Right atrium auricular region (tissue), 2 donors: ENCODE measurements at places on chromosomes 5 and 9. TPM values are rescaled to one million over a fixed set of nuclear protein-coding genes. Genes with fewer than 3 reads are reported as not detected.

Gene ZNG1C
- total RNA-seq: 8.5 TPM

Gene FOXD4L6
- total RNA-seq: not detected

Gene TNFSF8
- total RNA-seq: 1.7 TPM

Gene CARTPT
- total RNA-seq: not detected

Gene P4HA2
- total RNA-seq: 60.5 TPM

Gene CTSV
- not detected for total RNA-seq

Gene BTNL9
- 5.3 TPM for total RNA-seq

- DNase-seq: no peak
- no peaks in the 10 kb centered on the region for H3K36me3 ChIP-seq
- no peak overlapping the region for H3K4me3 ChIP-seq
These were observed 75.1 kb downstream of the MAST4 start for GRCh38 chr5:66671305-66671704.

Gene PRDM9
- total RNA-seq: not detected

Gene CDKN2AIPNL
- total RNA-seq: 28.2 TPM

DNA sequence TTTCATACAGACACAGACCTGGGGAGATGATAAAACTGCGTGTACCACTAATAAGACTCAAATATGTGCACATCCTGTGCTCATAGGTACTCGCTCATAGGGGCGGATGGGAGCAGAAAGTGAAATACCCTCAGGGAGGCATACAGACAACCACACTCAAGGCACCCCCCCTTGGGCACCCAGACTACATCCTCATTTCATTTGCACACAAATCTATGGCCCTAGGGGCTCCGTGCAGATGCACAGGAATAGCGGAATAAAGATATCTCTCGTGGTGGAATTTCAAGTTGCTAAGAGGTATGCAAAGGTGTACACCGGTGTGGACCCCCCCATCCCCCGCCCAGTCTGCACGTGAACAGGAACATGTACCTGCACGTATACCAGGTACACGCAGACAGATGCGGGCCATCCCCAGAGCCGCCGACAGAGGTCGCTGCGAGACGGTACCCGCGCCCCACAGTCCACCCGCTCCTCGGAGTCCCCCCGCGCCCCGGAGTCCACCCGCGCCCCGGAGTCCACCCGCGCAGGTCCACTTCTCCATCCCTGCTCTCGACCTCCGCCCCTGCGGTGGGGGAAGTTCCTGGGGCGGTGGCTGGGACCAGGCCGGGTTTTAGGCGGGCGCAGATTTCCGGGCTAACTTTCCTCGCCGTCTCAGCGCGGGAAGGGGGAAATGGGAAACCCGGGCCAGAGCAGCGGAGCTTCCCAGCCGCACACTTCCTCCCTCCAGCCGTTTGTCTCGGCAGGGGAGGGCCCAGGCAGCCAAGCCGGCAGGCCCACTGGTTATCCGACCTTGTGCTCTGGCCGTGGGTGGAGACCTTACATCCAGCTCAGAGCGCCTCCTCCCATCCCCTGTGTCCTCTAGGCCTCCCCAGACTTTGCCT, 1.0 kb upstream of the IL12B start:
- H3K4me1 ChIP-seq: no peaks in the 10 kb centered on the region
- no peak overlapping the region for H3K27ac ChIP-seq
- no peaks in the 10 kb centered on the region for H3K27me3 ChIP-seq
- peak; percentile 76 for DNase-seq
- no peaks in the 10 kb centered on the region for H3K36me3 ChIP-seq

- peaks cover 13% of the 10 kb centered on the region for H3K36me3 ChIP-seq
- peaks cover 6% of the 10 kb centered on the region for H3K4me1 ChIP-seq
- H3K4me3 ChIP-seq: no peak overlapping the region
- DNase-seq: no peak
These were observed 66.9 kb upstream of the UBTD2 start for GRCh38 chr5:172350212-172351181.

GRCh38 chr5:145233461-145233860, 601.7 kb downstream of the PRELID2 start:
- no peaks in the 10 kb centered on the region for H3K36me3 ChIP-seq
- no peak overlapping the region for H3K27ac ChIP-seq
- H3K4me1 ChIP-seq: no peaks in the 10 kb centered on the region
- no peak overlapping the region for H3K4me3 ChIP-seq

Gene LRRC14B
- 7.7 TPM for total RNA-seq

- no peak for DNase-seq
- no peaks in the 10 kb centered on the region for H3K27me3 ChIP-seq
- no peak overlapping the region for H3K27ac ChIP-seq
- no peak overlapping the region for H3K4me3 ChIP-seq
These were observed 39.1 kb downstream of the ANGPTL2 start for GRCh38 chr9:127083138-127083980.

- H3K36me3 ChIP-seq: peaks cover 15% of the 10 kb centered on the region
- H3K4me1 ChIP-seq: no peaks in the 10 kb centered on the region
- H3K27me3 ChIP-seq: no peaks in the 10 kb centered on the region
- peak; percentile 43 for DNase-seq
- H3K27ac ChIP-seq: no peak overlapping the region
- no peak overlapping the region for H3K4me3 ChIP-seq
These were observed 12.3 kb downstream of the MED10 start for GRCh38 chr5:6365977-6366590.

GRCh38 chr9:88818495-88819201, 172.6 kb upstream of the S1PR3 start:
- H3K36me3 ChIP-seq: no peaks in the 10 kb centered on the region
- H3K4me1 ChIP-seq: no peaks in the 10 kb centered on the region
- no peaks in the 10 kb centered on the region for H3K27me3 ChIP-seq
- H3K27ac ChIP-seq: no peak overlapping the region

DNA sequence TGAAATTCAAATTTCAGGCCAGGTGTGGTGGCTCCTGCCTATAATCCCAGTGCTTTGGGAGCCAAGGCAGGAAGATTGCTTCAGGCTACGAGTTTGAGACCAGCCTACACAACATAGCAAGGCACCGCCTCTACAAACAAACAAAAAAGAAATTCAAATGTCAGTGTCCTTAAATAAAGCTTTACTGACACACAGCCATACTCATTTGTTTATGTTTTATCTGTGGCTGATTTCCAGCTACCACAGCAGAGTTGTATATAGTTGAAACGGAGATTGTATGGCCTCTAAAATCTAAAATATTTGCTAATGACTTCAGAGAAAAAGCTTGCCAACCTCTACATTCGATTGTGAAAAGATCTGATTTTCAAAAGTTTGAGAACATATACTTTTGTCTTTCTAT, 15.4 kb downstream of the SHLD3 start:
- H3K27me3 ChIP-seq: no peaks in the 10 kb centered on the region
- no peak overlapping the region for H3K4me3 ChIP-seq
- H3K36me3 ChIP-seq: peaks cover 50% of the 10 kb centered on the region
- H3K4me1 ChIP-seq: no peaks in the 10 kb centered on the region
- no peak for DNase-seq

- peak; percentile 61 for DNase-seq
- peak overlapping the region; percentile 58 for H3K4me3 ChIP-seq
- no peaks in the 10 kb centered on the region for H3K27me3 ChIP-seq
- H3K36me3 ChIP-seq: no peaks in the 10 kb centered on the region
- no peaks in the 10 kb centered on the region for H3K4me1 ChIP-seq
These were observed 578 bp upstream of the PSAT1 start for GRCh38 chr9:78296201-78296892.

DNA sequence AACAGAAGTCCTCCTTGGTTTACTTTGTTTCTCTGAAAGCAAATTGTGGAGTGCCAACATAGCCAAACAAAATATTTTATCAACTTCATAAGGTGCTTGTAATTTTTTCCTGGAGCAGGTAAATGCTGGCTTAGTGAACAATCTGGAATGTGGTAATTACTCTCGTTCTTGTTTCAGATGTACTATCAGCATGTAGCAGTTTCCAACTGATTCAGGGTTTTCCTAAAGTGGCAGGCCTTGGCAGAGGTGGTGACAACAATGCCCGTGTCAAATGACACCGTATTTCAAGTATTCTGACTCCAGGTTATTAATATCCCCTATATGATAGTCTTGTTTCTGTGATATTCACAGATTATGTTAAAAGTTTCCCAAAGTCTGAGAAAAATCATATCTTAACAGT, 1.2 kb downstream of the C9orf72 start:
- no peak for DNase-seq
- H3K27me3 ChIP-seq: no peaks in the 10 kb centered on the region
- H3K4me3 ChIP-seq: peak overlapping the region; percentile 82

Gene TERT
- not detected for total RNA-seq

- H3K4me1 ChIP-seq: no peaks in the 10 kb centered on the region
- no peak overlapping the region for H3K4me3 ChIP-seq
- no peak overlapping the region for H3K27ac ChIP-seq
- DNase-seq: no peak
- no peaks in the 10 kb centered on the region for H3K27me3 ChIP-seq
These were observed 652.3 kb upstream of the FTMT start for GRCh38 chr5:121199216-121199999.

Gene PDE4D
- 43.3 TPM for total RNA-seq

GRCh38 chr9:34267660-34268059, 61.4 kb downstream of the KIF24 start:
- no peak overlapping the region for H3K4me3 ChIP-seq
- H3K27ac ChIP-seq: no peak overlapping the region
- H3K27me3 ChIP-seq: no peaks in the 10 kb centered on the region
- H3K36me3 ChIP-seq: no peaks in the 10 kb centered on the region
- no peaks in the 10 kb centered on the region for H3K4me1 ChIP-seq

DNA sequence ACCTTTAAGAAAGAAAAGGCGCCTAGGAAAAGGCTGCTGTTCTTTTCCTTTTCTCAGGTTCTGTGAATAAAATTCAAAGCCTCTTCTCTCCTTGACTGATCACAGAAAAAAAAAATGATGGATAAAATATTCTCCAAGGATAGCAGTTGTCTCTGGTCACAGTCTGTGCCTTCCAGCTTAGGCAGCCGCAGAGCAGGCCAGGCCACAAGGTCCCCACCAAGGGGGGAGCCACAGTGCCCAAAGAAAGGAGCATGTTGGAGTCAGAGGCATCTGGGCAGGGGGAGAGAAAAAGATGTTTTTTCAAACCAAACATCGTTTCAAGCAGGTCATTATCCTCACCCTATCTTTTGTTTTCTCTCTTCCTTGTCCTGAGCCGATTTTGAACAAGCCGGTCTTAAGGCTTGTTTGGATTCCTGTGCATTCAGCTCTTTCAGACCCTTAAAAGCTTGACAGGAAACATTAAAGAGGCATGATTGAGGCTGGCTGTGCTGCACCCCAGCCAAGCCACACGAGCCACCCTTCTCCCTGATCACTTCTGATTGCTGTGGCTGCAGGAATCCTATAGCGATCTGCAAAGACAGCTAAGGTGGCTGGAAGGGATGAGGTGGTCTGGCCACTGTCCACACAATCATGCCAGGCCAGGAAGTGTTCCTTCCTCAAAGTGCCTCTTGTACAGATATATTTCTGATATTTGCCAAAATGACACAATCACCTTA, 284.6 kb upstream of the TLE4 start:
- DNase-seq: no peak
- no peaks in the 10 kb centered on the region for H3K4me1 ChIP-seq
- H3K4me3 ChIP-seq: no peak overlapping the region
- H3K27me3 ChIP-seq: no peaks in the 10 kb centered on the region
- no peak overlapping the region for H3K27ac ChIP-seq
- no peaks in the 10 kb centered on the region for H3K36me3 ChIP-seq

DNA sequence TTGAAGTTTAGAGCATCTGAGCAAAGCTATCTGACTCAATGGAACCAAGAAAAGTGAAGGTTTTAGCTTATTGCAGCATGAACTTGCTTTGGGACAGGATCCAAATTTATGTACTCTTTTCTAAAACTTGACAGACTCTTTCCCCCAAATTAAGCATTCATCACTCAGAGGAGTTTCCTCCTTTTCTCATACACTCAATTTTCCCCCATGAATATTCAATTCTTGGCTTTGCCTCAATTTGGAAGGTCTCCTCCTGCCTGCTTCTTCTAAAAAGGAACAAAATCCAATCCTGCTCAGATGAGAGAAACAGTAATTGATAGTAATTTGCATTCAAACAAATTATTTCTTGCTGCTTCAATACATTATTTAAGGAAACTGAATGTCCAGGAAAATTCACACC, 5.0 kb downstream of the ACTL7A start:
- H3K4me3 ChIP-seq: no peak overlapping the region
- peaks cover 37% of the 10 kb centered on the region for H3K36me3 ChIP-seq
- no peaks in the 10 kb centered on the region for H3K27me3 ChIP-seq
- no peak overlapping the region for H3K27ac ChIP-seq

- H3K4me1 ChIP-seq: no peaks in the 10 kb centered on the region
- no peak overlapping the region for H3K27ac ChIP-seq
- no peaks in the 10 kb centered on the region for H3K36me3 ChIP-seq
- no peaks in the 10 kb centered on the region for H3K27me3 ChIP-seq
- H3K4me3 ChIP-seq: no peak overlapping the region
- DNase-seq: no peak
These were observed 555.8 kb upstream of the TLE4 start for GRCh38 chr9:79015951-79016350.

Gene PCDHB13
- total RNA-seq: 5.0 TPM

GRCh38 chr9:91419222-91420191, 4.1 kb downstream of the NFIL3 start:
- no peaks in the 10 kb centered on the region for H3K4me1 ChIP-seq
- peak; percentile 89 for DNase-seq
- no peak overlapping the region for H3K4me3 ChIP-seq
- H3K27me3 ChIP-seq: no peaks in the 10 kb centered on the region
- peak overlapping the region; percentile 40 for H3K27ac ChIP-seq

GRCh38 chr5:127306647-127307046, 16.1 kb downstream of the MEGF10 start:
- H3K27ac ChIP-seq: no peak overlapping the region
- H3K4me1 ChIP-seq: no peaks in the 10 kb centered on the region
- no peaks in the 10 kb centered on the region for H3K27me3 ChIP-seq
- no peak for DNase-seq
- no peak overlapping the region for H3K4me3 ChIP-seq
- no peaks in the 10 kb centered on the region for H3K36me3 ChIP-seq

DNA sequence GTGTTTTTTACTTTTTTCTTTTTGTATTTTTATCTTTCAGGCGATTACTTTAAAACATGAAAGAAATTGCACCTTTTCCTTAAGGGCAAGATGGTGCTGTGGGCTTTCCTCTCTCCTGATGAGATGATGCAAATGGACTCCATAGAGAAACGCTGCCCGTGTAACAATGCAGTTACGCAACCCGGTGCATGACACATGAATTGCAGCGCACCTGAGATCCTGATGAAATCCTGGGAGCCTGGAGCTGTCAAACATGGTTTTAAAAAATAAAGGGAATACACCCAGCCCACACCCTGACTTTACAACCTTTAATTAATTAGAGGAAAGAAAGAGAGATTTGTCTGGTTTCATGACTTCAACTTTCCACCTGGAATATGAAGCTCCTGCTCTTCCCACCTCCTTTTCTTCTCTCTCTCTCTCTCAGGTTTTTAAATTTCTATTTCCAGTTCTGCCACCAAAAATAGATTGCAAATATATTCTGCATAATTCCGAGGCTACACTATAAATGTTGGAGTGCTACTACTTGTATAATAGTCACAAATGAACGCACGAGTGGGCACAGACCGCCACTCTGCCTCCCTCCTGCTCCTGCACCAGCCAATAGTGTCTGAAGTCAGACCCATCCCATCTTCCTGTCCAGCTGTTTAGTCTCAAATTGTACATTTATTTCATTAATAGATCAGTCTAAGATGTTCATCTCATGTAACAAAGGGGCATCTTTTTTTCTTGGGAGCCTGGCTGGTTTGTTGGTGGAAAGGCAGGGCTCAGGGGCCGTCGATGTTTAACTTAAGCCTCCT, 179.1 kb downstream of the AUH start:
- H3K4me1 ChIP-seq: no peaks in the 10 kb centered on the region
- H3K27ac ChIP-seq: no peak overlapping the region
- H3K36me3 ChIP-seq: no peaks in the 10 kb centered on the region
